Endothelial cell (in vitro differentiated cells): ENCODE measurements at places on chromosomes 7 and 10.

- H3K4me1 ChIP-seq: no peaks in the 10 kb centered on the region
- no peak overlapping the region for H3K4me3 ChIP-seq
- peaks cover 16% of the 10 kb centered on the region for H3K36me3 ChIP-seq
- H3K27me3 ChIP-seq: no peaks in the 10 kb centered on the region
These were observed 13.3 kb downstream of the DHTKD1 start for GRCh38 chr10:12081879-12082557.

GRCh38 chr10:23643111-23643780 lies 204.4 kb downstream of the OTUD1 start:
- no peaks in the 10 kb centered on the region for H3K36me3 ChIP-seq
- H3K4me1 ChIP-seq: no peaks in the 10 kb centered on the region
- H3K27ac ChIP-seq: no peak overlapping the region
- no peak for DNase-seq
- H3K4me3 ChIP-seq: no peak overlapping the region
- H3K27me3 ChIP-seq: no peaks in the 10 kb centered on the region

DNA sequence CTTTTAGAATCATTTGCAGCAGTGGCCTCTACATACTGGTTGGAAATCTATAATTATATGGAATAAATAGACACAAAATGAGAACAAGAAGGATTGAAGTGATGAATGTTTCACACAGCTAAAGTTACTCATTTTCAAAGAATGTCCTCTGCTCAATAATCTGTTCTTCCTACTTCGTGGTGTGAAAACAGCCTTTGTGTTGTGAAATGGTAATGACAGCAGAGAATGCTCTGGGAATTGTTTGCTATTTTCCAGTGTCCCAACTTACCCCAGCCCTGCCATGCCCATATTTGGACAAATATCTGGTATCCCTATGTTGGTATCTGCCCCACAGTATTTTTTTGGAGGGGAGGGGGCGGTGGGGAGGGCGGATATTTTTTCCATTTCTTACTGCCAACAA lies 130.4 kb downstream of the GLI3 start:
- H3K4me1 ChIP-seq: peaks cover 30% of the 10 kb centered on the region
- no peak overlapping the region for H3K4me3 ChIP-seq

- H3K36me3 ChIP-seq: peaks cover 18% of the 10 kb centered on the region
- H3K27ac ChIP-seq: peak overlapping the region; percentile 45
- peaks cover 6% of the 10 kb centered on the region for H3K27me3 ChIP-seq
- peak overlapping the region; percentile 99 for H3K4me3 ChIP-seq
- DNase-seq: no peak
These were observed 882 bp upstream of the CHCHD1 start for GRCh38 chr10:73780966-73781365.

- H3K36me3 ChIP-seq: peaks cover 4% of the 10 kb centered on the region
- DNase-seq: no peak
- no peak overlapping the region for H3K27ac ChIP-seq
- no peaks in the 10 kb centered on the region for H3K4me1 ChIP-seq
These were observed 74.7 kb upstream of the PFKP start for GRCh38 chr10:2992401-2993198.

- no peak for DNase-seq
- H3K4me3 ChIP-seq: peak overlapping the region; percentile 3
- peaks cover 52% of the 10 kb centered on the region for H3K4me1 ChIP-seq
- H3K36me3 ChIP-seq: no peaks in the 10 kb centered on the region
- peak overlapping the region; percentile 87 for H3K27ac ChIP-seq
These were observed 424.1 kb upstream of the MGMT start for GRCh38 chr10:129042776-129043595.

DNA sequence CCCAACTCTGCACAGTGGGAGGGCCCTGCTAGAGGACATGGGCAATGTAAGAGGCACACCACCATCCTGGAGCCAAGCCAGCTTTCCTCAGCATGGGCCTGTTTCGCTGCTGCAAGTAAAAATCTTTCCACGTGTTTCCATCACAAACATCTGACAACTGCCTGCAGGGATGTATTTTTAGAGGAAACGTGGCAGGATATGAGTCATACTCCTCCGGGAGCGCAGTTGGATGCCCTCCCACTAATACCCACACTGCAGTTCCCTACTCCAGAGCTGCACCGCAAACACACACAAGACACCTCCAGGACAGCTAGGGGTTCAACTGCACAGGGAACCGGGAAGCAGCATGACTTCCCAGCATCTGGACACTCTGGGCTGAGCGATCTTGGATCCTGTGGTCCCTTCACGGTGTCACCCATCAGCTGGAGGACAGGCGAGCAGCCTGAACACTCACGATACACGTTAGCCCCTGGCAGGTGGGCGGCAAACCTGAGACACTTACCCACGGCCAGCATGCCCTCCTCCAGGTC lies 26.1 kb downstream of the PLAC9 start:
- peaks cover 70% of the 10 kb centered on the region for H3K36me3 ChIP-seq
- no peak for DNase-seq
- H3K27me3 ChIP-seq: peaks cover 14% of the 10 kb centered on the region
- no peak overlapping the region for H3K4me3 ChIP-seq

DNA sequence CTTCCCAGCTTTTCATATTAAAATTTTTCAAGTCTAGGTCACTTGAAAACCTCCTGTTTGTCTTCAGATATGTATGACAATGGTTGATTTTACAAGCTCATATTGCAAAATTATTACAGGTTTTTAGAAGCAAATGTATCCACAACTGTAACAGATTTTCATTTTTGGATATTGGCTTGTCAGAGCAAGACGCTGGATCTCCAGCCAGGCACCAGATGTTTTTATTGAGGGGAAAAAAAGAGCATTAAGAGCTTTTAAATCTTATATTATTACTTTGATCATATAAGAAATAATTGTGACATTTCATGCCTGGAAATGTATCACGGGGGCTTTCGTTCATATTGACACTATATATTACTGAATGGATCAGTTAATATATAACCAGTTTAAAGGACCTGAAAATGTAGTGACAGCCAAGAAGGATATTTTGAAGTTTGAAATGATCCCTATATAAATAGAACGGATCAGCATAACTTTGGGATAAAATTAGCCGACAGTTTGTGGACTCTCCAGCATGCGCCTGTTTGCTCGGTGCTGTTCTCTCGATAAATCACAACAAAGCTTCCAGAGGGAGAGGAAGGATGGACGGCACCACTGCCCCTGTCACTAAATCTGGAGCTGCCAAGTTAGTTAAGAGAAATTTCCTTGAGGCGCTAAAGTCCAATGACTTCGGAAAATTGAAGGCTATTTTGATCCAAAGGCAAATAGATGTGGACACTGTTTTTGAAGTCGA lies at the start of gene ASB4:
TSS of gene ASB4 (plus strand) at position 553 of the 733 bp plus-strand sequence. CDS start at position 582, 29 bp downstream.
- H3K4me3 ChIP-seq: no peak within 1 kb of the TSS
- H3K27ac ChIP-seq: no peak within 1 kb of the TSS

DNA sequence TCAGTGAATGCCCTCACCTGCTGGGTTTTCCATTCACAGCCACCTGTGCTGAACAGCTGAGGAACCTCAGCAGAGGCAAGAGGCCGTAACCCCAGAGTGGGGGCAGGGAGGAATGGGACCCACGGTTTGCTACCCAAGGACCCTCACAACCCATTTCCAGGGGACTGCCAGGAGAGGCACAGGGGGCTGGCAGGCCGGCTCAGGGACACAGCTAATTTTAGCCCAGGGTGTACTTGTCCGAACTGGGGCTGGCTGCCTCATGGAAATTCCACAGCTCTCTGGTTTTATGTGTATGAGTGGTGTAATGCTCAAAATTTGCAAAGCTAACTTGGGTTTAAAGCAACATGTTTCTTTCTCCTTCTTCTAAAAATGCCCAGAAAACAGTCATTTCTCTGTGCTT lies 42.2 kb downstream of the MINDY4 start:
- H3K4me3 ChIP-seq: no peak overlapping the region
- H3K27ac ChIP-seq: no peak overlapping the region
- H3K36me3 ChIP-seq: peaks cover 6% of the 10 kb centered on the region
- peaks cover 15% of the 10 kb centered on the region for H3K4me1 ChIP-seq
- H3K27me3 ChIP-seq: no peaks in the 10 kb centered on the region

DNA sequence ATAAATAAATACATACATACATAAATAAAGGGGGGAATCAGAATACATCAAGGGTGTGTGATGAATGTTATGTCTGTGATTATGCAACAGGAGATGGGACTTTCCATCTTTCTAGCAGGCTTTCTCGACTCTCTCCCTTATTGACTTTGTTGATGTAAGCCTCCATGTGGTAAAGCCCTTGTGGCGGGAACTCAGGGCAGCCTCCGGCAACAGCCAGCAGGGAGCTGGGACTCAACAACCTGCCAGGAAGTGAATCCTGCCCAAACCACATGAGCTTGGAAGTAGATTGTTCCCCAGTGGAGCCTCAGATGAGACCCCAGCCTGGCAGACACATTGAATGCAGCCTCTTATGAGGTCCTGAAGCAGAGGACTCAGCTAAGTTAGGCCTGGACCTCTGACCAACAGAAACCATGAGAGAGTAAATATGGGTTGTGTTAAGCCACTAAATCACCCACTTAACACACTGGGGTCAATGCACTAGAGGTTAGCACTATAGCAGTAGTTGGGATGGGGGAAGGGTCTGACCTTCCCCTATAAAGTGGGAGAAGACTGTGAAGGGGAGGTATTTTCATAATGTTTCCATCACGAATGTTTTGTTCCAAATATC lies 104.0 kb downstream of the JCAD start:
- no peak overlapping the region for H3K27ac ChIP-seq
- no peak for DNase-seq
- H3K36me3 ChIP-seq: no peaks in the 10 kb centered on the region
- H3K4me3 ChIP-seq: no peak overlapping the region
- peaks cover 2% of the 10 kb centered on the region for H3K27me3 ChIP-seq
- H3K4me1 ChIP-seq: no peaks in the 10 kb centered on the region

DNA sequence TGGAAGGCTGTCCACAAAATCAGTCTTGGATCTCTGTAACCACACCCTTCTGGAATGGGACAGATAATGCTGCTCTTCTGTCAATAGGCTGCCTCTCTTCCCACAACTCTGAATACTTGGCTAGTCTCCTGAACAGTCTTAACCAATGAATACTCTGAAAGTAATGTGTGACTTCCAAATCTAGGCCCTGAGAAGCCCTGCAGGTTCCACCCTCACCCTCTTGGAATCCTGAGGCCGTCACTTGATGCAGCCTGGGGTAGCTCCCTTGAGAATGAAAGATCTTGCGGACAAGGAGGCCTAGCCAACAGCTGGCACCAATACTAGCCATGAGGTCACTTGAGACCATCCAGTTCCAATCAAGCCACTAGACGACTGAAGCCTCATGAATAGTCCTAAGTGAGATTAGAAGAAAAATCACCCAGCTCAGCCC lies 109.2 kb downstream of the ARHGAP12 start:
- H3K36me3 ChIP-seq: no peaks in the 10 kb centered on the region
- H3K4me3 ChIP-seq: no peak overlapping the region
- no peak overlapping the region for H3K27ac ChIP-seq
- no peak for DNase-seq
- H3K27me3 ChIP-seq: no peaks in the 10 kb centered on the region
- H3K4me1 ChIP-seq: peaks cover 6% of the 10 kb centered on the region

DNA sequence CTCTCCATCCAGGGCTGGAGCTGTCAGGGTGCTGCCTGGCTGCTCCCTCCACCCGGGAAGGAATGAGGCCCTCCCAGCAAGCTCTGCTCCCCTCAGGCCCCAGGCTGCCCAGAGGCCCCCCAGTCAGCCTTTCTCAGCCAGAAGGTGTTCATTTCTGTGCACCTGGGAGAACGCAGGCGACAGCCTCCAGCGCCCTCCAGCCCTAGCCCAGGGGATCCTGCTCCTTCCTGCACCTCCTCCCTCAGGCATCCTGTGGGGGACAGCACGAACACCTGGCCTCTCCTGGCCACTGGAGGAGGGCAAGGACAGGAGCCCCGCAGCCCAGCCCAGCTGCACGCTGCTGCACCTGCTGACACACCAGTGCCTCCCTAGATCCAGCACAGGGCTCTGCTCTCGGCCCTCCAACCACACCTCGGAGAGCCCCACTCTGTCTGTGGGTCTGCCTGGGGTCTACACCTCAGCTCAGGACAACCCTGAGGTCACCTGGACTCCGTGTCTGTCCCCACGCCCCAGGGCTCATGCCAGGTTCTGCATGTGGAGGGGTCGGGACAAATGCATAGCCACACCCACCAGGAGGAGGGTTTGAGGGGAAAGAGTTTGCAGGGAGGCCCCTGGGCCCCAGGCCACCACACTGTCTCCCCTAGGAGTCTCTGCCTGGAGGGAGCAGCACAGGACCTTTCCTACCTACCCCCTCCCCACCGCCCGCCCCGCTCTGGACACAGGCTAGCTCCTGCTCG lies 7.4 kb upstream of the PWWP2B start:
- DNase-seq: no peak
- H3K4me1 ChIP-seq: peaks cover 16% of the 10 kb centered on the region
- peaks cover 19% of the 10 kb centered on the region for H3K27me3 ChIP-seq
- H3K27ac ChIP-seq: no peak overlapping the region
- H3K36me3 ChIP-seq: peaks cover 8% of the 10 kb centered on the region

DNA sequence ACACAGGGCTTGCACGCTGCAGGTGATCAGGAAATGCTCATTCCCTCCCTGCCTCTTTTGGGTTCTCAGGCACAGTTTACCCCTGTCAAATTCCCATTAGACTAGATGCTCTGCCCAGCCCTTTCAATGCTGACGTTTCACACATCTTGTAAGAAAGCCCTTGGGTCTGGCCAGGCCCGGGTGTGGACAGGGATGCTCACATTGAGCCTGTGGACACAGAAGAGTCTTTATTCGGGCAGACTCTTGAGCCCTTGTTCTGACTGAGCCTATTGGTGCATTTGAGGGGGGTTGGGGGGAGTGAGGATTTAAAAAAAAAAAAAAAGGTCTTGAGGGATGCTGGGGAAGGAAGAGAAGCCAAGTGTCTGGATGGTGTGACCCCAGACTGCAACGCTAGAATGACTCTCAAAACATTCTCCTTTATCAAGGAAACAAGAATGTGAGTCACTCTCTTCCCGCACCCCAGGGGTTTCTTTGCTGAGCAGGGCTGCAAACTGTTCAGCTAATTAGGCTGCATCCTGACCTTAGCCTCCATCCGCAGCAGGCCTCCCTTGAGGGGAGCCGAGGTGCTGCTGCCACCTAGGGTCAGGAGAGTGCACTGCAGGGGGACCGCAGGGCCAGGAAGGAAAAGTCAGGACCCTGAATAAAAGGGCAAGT lies 53.6 kb upstream of the TMEM72 start:
- H3K4me1 ChIP-seq: no peaks in the 10 kb centered on the region
- DNase-seq: peak; percentile 81
- H3K36me3 ChIP-seq: no peaks in the 10 kb centered on the region
- no peak overlapping the region for H3K27ac ChIP-seq

DNA sequence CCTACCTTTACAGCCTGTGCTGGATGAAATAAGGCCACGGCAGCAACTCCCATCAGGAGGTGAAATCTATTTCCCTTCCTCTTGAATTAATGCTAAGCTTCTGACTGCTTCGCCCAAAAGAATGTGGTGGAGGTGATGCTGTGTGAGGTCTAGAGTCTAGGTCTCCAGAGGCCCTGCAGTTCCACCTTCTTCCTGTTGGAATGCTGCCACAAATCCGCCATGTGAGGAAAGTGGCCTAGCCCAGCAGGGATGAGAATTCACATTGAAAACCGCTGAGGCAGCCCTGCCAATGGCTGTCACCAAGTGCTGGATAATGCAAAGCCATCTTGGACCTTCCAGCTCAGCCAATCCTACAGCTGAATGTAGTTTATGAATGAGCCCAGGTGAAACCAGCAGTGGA lies 28.0 kb downstream of the RHOBTB1 start:
- H3K4me3 ChIP-seq: no peak overlapping the region
- no peak for DNase-seq
- peaks cover 5% of the 10 kb centered on the region for H3K36me3 ChIP-seq

- H3K27me3 ChIP-seq: peaks cover 6% of the 10 kb centered on the region
These were observed 18.8 kb upstream of the INPP5A start for GRCh38 chr10:132518572-132519381.

GRCh38 chr7:71237945-71238344 lies 106.0 kb downstream of the GALNT17 start:
- H3K4me3 ChIP-seq: no peak overlapping the region
- no peak overlapping the region for H3K27ac ChIP-seq
- H3K36me3 ChIP-seq: no peaks in the 10 kb centered on the region
- no peak for DNase-seq
- H3K27me3 ChIP-seq: no peaks in the 10 kb centered on the region
